ENCODE measurements at places on chromosomes 5 and 9. TPM values are rescaled to one million over a fixed set of nuclear protein-coding genes. Genes with fewer than 3 reads are reported as not detected.

SETX gene
- 33.9 TPM for polyA plus RNA-seq

PAX5 gene
- polyA plus RNA-seq, result 0.39 TPM

HRCT1 gene
- 1.1 TPM for polyA plus RNA-seq

STPG3 gene
- polyA plus RNA-seq, result 0.50 TPM
